ENCODE measurements at places on chromosomes 12 and 14. TPM values are rescaled to one million over a fixed set of nuclear protein-coding genes. Genes with fewer than 3 reads are reported as not detected.

- DNase-seq: no peak
These were observed 188.2 kb downstream of the TSPAN9 start for GRCh38 chr12:3265406-3265805.

GRCh38 chr14:50109342-50109741 lies 7.0 kb downstream of the VCPKMT start:
- no peak for DNase-seq

DNA sequence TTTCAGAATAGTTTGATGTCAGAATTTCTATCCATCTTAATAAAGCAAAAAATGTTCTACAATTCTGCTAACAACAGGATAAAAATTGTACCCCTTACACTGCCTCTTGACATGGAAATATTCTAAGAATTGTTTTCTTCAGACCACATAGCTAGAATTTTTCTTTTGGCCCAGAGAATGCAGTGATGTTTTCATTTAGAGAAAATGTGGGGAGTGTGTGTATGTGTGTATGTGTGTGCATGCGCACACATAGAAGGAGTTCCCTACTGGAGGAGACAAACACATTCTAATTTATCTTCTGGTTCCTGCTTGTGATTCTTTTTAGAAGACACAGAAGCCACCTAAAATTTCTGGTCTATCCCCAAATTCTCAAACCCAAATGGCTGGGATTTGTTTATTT lies 1145.7 kb downstream of the VRK1 start:
- no peak for DNase-seq

DNA sequence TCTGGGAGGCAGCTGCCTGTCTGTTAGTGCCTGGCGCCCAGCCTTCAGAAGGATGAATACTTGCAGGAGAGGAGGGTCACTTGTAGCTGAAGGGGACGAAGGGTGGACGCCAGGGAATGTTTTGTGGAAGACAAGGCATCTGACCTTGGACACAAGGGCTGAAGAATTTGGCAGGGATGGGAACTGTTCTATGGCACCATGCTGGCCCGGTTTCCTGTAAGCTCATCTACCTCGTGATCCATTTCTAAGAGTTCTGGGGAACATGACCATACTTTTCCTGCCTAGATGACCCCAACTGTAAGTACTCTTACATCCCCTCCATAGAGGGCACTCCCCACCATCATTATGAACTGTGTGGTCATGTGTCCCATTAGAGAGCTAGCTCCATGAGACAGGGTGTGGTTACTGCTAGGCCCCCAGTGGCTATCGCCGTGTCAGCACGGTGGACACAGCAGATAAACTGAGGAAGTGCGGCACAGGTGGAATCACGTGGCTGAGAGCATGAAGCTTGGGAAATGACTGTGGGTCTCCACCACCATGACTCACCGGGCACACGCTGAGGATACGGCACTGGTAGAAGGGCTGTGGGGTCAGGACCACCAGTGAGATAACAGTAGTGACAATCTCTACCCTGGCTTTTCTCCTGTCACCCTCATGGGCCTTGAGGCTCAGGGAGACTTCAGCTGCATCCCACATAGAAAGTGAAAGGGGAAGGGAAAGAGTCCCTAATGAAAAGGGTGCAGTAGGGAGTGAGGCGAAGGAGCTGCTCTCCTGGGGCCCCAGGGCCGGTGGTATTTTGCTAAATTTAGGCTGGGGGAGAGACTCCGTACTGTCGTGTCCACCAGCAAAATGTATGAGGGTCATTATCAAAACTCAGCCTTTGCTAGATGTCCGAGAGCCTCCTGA lies 252.6 kb downstream of the FOXN3 start:
- DNase-seq: no peak

- no peak for DNase-seq
These were observed 5.5 kb downstream of the TAS2R19 start for GRCh38 chr12:11016937-11017336.

- DNase-seq: no peak
These were observed 50.9 kb downstream of the BTG1 start for GRCh38 chr12:92094751-92095161.

DNA sequence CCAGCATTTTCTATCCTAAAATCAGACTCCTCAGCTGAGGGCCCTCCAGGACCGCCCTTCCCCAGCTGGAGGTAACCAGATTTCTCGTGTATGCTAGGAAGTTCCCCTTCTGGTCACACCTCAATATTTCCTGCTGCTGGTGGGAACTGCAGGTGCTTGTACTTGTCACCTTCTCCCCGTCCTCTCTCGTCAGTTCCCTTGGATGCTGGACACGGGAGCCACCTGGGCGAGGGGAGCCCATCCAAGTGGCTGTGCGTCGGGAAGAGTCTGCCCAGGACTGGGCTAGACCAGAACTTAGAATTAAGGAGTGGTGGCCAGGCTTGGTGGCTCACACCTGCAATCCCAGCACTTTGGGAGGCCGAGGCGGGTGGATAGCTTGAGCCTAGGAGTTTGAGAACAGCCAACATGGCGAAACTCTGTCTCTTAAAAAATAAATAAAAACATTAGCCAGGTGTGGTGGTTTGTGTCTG lies 23.2 kb upstream of the KIF26A start:
- no peak for DNase-seq

DNA sequence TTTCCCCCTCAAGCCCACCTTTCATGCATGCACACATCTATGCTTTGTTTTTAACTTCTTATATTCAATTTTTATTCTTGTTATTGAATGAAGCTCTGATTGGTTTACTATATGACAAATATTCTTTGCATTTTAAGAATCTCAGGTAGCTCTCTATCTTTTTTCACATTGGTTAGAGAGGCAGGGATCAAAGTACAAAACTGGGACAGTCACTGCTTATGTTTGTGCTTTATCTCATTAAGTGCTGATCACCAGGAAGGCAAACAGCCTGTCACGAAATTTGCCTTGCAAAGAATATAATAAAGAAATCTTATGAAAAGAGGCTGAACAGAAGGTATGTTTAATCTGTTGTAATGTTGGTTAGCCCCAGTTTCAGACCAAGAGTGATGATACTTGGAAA lies 29.7 kb upstream of the INSM2 start:
- DNase-seq: no peak

DNA sequence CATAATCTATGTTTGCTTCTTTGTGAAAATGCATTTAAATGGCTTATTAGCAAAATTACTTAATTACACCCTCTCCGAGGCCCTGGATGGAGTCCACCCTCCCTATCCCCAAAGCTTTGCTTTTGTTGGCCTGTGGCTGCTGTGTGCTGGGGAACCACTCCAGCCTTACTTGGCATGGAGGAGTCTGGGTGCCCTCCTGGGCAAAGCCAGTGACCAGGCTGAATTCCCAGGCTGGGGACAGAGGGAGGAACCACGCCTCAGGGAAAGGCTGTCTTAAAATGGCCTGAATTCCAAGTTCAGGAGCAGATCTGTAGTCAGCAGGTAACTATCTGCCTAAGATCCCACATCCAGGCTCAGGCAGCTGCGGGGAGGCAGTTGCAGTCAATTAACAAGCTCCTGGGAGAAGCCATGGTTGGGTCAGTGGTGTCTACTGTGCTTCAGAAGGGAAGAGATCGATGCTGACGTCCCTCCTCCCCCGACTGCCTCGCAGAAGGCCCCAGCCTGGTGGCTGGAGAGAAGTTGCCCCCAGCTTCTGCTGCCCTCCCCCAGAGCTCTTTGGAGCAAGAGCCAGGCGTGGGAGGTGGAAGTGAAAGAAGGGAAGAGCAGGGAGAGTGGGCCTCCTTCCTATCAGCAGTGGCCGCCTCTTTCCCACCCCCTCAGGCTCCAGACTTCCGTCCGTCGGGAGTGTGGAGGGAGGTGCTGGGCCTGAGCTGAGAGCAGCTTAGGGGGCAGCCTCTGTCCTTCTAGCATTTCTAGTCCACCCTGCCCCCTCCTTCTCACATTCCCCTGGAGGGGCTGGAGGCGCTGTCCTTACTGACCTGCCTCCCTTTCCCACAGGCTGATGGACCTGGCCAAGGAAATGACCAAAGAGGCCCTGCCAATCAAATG lies 11.3 kb downstream of the VASH1 start:
- no peak for DNase-seq

DNA sequence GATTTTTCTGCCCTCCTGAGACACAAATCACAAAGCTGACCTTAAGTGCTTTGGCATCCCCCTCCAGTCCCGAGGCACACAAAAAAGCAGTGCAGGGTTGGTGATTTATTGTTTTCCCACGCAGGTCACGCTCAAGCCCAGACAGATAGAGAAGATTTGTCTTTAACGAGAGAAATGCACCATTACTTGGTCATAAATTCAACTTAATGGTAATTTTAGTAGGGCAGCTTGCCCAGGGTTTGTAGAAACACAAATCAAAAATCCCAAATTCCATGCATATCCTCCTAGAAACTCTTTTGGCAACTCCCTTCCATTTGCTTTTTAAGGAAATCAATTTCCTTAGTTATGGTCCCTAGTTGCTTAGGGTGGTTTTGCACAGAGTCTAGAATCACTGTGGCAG lies 132.6 kb downstream of the IGF1 start:
- DNase-seq: no peak

GRCh38 chr14:21405097-21405496 lies 21.3 kb upstream of the SUPT16H start:
- no peak for DNase-seq

- DNase-seq: no peak
These were observed 14.7 kb upstream of the ASIC1 start for GRCh38 chr12:50042693-50043092.

DNA sequence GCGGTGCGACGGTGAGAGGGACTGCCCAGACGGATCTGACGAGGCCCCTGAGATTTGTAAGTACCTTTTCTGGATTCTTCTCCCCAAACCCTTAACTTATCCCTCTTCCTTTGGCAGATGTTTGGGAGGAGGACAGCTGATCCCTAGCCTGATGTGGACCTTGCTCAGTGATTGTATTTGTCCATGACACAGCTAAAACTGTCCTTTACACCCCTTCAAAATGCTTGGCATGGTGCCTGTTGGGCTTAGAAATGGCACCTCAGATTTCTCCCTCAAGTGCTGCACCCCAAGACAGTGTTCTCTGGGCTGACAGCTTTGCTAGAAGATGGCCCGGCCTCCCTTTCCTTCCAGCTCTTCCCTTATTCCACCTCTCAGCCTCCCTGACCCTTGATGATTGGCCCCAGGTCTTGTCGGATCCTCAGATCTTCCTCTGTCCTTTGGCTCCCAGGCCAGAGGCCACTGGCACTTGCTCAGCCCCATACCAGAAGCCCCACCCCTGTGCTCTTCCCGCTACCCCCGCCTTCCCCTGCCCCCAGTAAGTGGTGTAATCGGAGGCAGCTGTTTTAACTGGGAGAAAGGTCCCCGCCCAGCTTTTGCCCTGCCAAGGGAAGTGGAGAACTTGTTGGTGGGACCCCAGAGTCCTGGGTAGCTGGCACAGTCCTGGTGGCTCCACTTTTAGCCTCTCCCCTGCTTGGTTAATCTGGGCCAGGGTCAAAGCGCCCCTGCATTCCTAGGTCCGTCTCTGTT lies 8.7 kb downstream of the LRP1-AS start:
- DNase-seq: no peak

DNA sequence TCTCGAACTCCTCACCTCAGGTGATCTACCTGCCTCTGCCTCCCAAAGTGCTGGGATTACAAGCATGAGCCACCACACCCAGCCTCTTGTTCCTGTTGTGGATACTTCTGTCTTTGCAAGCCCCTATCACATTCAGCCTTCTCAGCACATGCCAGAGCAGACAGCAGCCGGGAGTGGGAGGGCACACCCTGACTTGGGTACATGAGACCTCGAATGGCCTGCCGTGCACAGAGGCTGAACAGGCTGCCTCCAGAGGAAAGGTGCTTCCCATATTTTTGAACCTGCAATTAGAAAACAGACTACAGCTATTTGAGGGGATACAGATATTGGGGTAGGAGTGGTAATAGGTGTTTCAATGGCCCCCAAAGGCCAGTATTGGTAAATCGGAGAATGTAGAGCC lies 307.3 kb upstream of the DIO3 start:
- DNase-seq: no peak

- DNase-seq: no peak
These were observed 183.8 kb downstream of the CALM1 start for GRCh38 chr14:90580377-90581335.

DNA sequence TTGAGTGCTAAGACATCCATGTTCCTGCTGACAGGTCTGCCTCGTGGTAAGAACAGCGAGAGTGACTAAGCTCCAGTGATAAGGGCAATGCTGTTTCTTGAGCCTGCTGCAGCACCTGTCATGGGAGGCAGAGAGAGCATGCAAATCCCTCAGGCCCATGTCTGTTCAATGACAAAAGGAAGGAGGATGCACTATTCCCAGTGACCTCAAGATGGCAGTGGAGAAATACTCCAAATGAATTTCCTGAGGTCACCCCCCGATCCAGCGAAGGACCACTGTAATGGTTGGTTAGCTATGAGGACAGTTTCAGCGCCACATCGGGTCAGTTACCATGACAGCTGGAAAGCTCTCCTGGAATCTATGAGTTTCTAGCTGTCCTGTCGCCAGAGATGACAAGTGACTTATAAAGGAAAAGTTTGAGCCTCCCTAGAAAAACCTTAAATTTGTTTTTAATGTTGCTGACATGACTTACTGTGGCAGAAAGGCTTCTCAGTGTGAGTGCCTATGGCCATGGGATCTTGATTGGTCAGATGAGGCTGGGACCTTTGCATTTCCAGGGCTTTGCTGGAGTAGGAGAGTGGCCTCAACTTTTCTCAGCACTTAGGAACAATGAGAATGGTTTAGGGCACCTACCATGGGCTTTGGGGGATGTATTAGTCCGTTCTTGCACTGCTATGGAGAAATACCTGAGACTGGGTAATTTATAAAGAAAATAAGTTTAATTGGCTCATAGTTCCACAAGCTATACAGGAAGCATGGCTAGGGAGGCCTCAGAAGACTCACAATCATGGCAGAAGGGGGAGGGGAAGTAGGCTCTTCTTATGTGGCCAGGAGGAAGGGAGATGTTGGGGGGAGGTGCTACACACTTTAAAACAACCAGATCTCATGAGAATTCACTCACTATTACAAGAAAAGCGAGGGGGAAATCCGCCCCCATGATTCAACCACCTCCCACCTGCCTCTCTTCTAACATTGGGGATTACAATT lies 88.0 kb upstream of the TMEM260 start:
- DNase-seq: peak; percentile 25

GRCh38 chr12:75750716-75751306 lies 239.4 kb upstream of the KRR1 start:
- DNase-seq: no peak

- DNase-seq: no peak
These were observed 108.1 kb downstream of the LRIG3 start for GRCh38 chr12:58812214-58812613.

DNA sequence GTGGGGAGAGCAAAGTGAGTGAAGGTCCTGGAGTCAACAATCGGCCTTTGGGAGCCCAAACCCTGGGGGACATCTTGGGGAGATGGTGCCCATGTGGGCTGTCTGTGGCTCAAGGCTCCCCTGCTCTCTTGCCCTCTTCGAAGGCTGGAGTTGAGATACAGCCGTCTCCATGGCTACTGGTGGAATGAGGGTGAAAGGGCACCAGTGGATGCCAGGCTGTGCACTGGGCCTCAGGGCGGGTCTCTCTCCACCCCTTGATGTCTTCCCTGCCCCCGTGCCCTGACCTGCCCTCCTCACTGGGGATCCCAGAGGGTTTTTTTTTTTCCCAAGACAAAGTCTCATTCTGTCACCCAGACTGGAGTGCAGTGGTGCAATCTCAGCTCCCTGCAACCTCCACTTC lies 2.0 kb upstream of the ANKRD9 start:
- DNase-seq: no peak

Gene ANGEL1
- total RNA-seq: 15.3 TPM

Gene KRT6A
- 0.21 TPM for total RNA-seq

Gene SPX
- total RNA-seq: 9.4 TPM
